CD4-positive, alpha-beta T cell treated with Interferon alpha-2 for 1 hour (primary cell): ENCODE measurements at places on chromosomes 7 and 10.

GRCh38 chr7:111558991-111559390 is 3.3 kb downstream of the IMMP2L start:
- no peak for DNase-seq

- DNase-seq: no peak
Measured at GRCh38 chr7:151662251-151662826, 142.6 kb upstream of the RHEB start.

DNA sequence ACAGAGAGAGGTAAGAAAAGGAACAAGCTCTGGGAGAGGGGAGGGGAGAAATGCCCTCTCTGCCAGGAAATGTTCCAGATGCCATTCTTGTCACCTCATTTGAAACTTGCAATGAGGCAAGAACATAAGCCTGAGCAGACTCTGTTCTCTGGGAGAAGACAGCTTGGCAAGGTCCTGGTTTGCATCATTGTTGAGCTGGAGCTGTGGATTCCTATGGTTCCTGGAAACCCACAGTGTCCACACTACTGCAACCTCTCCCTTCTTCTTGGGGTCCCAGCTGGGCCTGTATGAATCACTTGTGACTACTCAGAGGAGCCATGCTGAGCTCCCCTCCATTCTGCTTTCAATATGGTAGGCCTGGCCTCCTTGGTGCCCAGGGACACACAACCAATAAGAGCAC is 60.8 kb upstream of the HECTD2 start:
- DNase-seq: no peak

DNA sequence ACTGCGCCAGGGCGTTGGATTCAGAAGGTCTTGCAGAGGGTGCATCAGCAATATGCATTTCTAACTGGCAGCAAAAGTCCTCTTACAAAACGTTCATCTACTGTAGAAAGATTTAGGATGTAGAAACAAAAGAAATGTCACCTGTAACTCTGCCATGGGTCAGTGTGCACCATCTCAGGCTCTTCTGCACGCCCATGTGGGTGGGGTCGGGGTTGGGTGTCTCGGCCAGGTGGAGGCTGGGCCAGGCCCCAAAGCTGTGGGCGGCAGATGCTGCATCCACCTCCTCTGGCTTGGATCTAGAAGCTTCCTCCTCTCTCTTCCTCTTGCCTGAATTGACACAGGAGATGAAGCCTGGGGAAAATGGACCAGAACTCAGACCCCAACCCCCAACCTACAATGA is 111.3 kb upstream of the PPP2R2D start:
- no peak for DNase-seq

DNA sequence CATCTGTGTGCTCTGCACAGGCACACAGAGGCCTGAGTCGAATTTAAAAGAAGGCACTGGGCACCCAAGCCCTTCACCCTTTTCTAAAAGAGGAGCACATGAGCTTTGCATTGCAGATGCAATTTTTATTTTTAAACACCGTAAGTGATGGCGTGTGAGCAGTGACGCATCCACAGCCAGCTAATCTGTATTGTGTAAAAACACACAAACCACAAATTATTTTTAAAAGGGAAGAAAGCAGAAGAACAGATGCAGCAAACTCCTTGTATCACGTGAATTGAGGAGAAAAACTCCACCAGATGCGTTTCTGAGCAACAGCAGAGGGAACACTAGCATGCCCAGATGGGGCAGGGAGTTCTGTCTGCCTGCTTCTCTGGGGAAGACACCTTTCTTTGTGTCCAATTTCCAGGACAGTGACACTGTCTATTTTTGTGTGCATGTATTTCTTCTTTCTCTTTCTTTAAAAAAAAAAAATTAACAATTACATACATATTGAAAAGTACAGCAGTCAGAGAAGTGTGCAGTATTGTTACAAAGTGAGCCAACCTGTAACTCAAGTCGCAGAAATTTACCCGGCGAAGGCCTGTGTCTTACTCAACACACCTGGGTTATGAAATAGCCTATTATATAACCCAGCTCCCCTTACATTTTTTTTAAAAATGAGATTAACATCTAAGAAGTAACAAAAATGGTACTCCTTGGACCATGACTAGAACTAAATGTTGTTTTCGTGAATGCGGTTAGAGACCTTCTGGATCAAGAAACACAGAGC is 39.2 kb downstream of the EEPD1 start:
- peak; percentile 10 for DNase-seq

DNA sequence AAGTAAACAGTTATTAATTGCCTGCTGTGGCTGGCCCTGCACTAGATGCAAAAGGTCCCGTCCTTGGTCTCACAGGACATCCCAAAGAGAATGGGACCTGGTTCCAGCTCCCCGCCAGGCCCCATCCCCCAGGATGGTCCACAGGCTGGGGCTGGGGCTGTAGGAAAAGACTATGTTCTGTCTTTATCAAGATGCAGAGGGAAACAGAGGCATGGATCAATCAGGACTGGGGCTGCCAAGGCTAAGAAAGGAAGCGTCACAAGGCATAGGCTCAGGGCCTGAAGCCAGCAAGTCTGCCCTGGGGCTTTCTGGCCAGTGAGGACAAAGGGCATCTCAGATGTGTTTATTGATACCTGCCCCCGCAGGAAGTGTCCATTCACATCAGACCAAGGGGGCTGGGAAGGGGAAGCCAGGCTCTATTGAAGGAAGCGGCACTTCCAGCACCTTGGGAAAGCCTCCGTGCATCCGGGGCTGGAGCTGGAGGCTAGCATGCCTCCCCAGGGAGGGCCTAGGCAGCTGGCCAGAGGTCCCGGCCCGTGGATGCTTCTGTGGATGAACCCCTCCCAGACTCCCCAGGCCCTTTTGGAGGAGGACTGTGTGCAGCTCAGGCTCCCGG is 5.8 kb downstream of the VSIR start:
- DNase-seq: no peak

DNA sequence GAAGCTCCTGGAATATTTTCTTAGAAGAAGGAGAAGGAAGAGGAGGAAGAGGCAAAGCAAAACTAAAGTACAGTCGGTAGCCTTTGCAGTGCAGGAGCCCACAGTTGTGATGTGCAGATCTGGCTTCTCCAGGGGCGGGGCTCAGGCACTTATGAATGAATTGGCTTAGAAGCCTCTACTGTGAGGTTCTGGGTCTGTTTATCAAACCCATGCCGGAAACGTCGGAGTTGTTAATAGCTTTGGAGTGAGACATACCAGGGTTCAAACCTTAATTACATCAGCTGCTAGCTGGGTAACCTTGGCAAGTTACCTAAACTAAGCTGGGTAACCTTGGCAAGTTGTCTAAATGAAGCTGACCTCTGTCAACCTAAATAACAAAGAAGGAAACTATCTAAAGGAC is 89.3 kb upstream of the PITRM1 start:
- no peak for DNase-seq

- DNase-seq: peak; percentile 48
Measured at GRCh38 chr10:59808896-59809643, 55.8 kb upstream of the MRLN start.

- no peak for DNase-seq
Measured at GRCh38 chr7:106462365-106462859, 177.6 kb upstream of the NAMPT start.

DNA sequence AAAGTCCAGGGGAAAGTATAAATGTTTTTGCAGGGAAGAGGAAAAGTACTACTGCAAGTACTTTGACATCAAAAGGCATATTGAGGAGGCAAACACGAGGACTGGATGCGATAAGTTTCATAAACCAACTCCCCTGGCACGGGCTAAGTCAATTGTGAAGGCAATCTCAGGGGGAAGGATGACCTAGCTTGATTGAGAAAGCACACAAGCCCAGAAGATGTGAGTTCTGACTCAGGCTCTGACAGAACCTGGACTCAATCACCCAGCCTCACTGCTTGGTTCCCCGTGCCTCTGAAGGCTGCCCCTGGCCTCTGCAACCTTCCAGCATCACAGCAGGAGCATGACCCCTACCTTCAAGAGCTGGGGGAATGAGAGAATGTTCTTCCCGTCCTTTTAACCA is 93.2 kb upstream of the ZNF438 start:
- no peak for DNase-seq

GRCh38 chr7:129110258-129110981 is 34.1 kb upstream of the TSPAN33 start:
- DNase-seq: no peak

GRCh38 chr10:78215645-78216044 is 182.0 kb downstream of the RPS24 start:
- no peak for DNase-seq
